CD4-positive, CD25-positive, alpha-beta regulatory T cell (primary cell): ENCODE measurements at places on chromosomes 5 and 9. TPM values are rescaled to one million over a fixed set of nuclear protein-coding genes. Genes with fewer than 3 reads are reported as not detected.

TXNDC8 gene
- total RNA-seq = not detected

PRKACG gene
- total RNA-seq = not detected

TRPM6 gene
- total RNA-seq = 0.17 TPM

LCN12 gene
- 1.4 TPM for total RNA-seq

NLN gene
- total RNA-seq = 1.4 TPM

DNA sequence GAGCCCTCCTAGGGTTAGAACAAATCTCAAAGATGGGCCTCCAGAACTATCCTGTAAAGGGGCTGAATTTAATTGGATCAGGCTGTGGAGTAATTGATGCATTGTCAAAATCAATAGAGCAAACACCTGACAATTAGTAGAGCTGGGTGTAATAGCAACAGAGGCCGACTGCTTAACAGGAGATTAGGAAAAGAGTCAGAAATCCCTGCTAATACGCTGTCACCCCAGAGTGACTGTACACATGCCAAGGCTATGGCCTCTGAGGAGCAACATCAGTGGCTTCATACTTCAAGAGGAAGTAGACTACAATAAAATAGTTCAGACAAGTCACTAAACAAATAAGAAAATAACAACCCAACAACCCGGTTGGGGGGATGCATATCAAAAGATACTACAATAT, 18.7 kb upstream of the GRPEL2 start:
- H3K27me3 ChIP-seq = no peaks in the 10 kb centered on the region
- no peaks in the 10 kb centered on the region for H3K4me1 ChIP-seq
- DNase-seq = no peak
- no peaks in the 10 kb centered on the region for H3K36me3 ChIP-seq
- no peak overlapping the region for H3K4me3 ChIP-seq
- no peak overlapping the region for H3K27ac ChIP-seq

DNA sequence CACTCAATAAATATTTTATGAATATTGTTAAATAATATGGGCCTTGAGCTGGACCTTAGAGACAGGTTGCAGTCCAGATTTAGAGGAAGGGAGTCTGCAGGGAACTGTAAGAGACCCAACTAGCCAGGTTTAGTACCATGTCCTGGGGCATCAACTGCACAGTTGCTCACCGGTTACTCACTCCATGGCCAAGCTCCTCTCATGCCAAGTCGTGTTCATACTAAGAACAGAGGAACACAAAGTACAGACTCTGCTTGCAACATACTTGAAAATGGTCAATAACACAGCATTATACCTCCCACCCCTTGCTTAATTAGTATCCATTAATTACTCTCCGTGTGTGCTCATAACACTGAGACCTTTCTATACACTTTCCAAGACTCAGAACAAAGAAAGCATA, 317.6 kb upstream of the PIK3R1 start:
- H3K36me3 ChIP-seq = no peaks in the 10 kb centered on the region

- H3K27ac ChIP-seq = no peak overlapping the region
- no peaks in the 10 kb centered on the region for H3K36me3 ChIP-seq
- H3K27me3 ChIP-seq = no peaks in the 10 kb centered on the region
- no peaks in the 10 kb centered on the region for H3K4me1 ChIP-seq
- no peak overlapping the region for H3K4me3 ChIP-seq
These were observed 293.1 kb upstream of the CCNH start for GRCh38 chr5:87705876-87706275.

DNA sequence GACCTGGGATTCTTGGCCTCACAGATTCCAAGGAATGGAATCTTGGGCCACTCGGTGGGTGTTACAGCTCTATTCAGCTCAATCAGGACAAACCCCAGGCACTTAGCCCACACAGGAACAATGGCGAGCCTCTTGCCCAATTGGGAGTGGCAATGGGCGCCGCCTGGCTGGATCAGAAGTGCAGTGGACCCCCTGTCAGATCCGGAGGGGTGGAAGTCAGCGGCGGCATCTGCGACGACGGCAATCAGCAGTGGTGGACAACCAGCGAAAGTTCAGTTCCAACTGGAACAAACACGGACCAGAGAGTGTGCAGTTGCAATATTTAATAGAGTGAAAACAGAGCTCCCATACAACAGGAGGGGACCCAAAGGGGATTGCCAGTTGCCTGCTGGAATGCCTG, 378.3 kb downstream of the CDH9 start:
- no peaks in the 10 kb centered on the region for H3K36me3 ChIP-seq
- DNase-seq = no peak
- H3K27ac ChIP-seq = no peak overlapping the region
- H3K27me3 ChIP-seq = no peaks in the 10 kb centered on the region
- H3K4me1 ChIP-seq = no peaks in the 10 kb centered on the region

- no peak overlapping the region for H3K4me3 ChIP-seq
- no peaks in the 10 kb centered on the region for H3K36me3 ChIP-seq
- no peak for DNase-seq
- no peaks in the 10 kb centered on the region for H3K4me1 ChIP-seq
- H3K27ac ChIP-seq = no peak overlapping the region
- peaks cover 3% of the 10 kb centered on the region for H3K27me3 ChIP-seq
These were observed 680 bp downstream of the GLRA1 start for GRCh38 chr5:151923866-151924476.

DNA sequence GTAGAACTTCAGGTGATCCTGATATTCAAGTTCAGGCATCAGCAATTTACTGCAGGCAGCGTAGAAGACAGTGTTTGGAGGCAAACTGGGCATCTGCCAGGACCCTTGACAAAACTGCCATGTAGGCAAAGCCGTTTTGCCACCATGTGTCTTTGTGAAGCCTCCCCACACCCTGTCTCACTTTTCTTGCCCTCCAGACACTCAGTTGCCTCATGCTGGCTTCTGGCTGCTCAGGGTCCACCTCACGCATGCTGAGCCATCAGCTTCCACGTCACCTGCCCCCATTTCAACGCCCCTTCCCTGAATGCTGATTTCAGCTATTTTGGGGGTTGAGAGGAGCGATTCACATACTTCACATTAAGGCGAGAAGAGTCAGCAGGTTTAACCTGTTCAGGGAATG, 165.2 kb upstream of the KLF9 start:
- peaks cover 6% of the 10 kb centered on the region for H3K27me3 ChIP-seq
- no peaks in the 10 kb centered on the region for H3K36me3 ChIP-seq
- DNase-seq = no peak
- H3K27ac ChIP-seq = no peak overlapping the region
- H3K4me3 ChIP-seq = no peak overlapping the region
- H3K4me1 ChIP-seq = no peaks in the 10 kb centered on the region

DNA sequence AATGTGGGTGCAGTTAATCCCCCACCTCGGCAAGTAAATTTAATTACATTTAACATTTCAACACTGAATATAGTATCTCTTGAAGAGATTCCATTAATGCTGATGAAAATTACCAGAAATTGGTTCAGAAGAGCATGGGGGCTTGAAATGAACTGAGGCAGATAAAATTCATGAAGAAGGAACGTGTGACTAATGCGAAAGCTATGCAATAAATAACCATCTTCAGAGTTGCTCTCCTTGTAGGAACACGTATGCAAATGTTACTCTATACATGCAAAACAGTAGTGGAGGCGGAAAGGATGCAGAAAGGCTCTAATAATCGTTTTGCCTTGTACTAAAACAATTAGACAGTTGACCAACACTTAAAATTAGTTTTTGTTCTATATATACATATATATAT, 320.2 kb downstream of the CTNND2 start:
- H3K27me3 ChIP-seq = no peaks in the 10 kb centered on the region
- H3K36me3 ChIP-seq = no peaks in the 10 kb centered on the region
- H3K4me3 ChIP-seq = no peak overlapping the region
- DNase-seq = no peak

GRCh38 chr9:91066856-91067255, 265.2 kb downstream of the SYK start:
- H3K36me3 ChIP-seq = no peaks in the 10 kb centered on the region
- H3K4me3 ChIP-seq = no peak overlapping the region
- DNase-seq = no peak
- H3K27me3 ChIP-seq = no peaks in the 10 kb centered on the region
- H3K27ac ChIP-seq = no peak overlapping the region
